NCI-H187 treated with DMSO at 0.1 percent for 48 hours (cell line): ENCODE measurements at places on chromosomes 11 and 22.
A peak's percentile ranks its signal among the peaks of the same experiment; 100 is the strongest.

DNA sequence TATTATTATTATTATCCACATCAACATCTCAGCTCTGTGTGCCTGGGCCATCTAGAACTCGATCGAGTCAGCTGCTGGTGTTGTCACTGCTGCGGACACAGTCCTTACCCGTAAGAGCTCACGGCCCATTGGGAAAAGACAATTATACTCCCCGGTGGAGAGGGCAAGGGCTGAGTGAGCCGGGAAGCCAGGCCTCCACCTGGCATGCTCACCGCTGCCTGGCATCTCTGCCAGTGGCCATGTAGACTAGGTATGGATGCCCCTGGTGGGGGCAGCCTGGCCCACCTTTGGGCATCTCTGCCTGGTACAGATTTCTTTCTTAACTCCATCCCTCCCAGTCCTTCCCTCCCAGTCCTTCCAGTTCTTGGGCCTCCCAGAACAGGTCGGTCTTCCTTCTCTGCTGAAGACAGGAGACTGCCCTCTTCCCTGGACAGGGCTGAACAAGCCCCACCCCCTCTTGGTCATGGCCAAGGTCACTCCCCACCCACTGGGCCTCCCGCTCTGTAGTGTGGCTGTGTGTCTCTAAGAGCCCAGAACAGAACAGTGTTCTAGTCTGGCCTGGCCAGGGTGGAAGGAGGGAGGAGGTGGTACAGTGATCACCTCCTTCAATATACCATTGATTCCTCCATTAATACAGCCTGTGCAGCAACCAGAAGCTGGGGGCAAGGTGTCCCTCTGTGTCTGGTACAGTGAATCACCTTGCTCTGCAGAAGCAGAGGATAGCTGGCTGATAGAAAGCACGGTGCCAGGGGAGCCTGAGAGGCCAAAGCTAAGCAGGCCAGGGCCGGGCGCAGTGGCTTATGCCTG lies 57.7 kb downstream of the FLRT1 start:
- peak; percentile 20 for DNase-seq

GRCh38 chr11:122715548-122716440 lies 60.3 kb downstream of the UBASH3B start:
- no peak for DNase-seq

DNA sequence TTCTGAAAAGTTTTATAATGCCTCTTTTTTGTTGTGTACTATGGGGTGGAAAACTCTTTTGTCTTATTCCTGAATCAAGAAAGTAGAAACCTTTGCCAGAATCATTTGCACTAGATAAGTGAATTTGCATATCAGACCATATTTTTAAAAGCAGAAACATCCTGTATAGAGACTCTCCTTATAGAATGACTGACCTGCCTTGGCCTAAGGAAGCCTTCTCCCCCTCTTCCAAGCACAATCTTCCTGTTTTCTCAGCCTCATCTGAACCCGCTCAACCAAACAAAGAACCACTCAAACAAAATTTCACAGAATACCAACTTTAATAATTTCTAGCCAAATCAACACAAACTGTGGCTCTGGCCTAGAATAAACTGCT lies 60.3 kb downstream of the SIK3 start:
- no peak for DNase-seq

- no peak for DNase-seq
Observed at GRCh38 chr11:26245046-26245445, 86.9 kb upstream of the ANO3 start.

DNA sequence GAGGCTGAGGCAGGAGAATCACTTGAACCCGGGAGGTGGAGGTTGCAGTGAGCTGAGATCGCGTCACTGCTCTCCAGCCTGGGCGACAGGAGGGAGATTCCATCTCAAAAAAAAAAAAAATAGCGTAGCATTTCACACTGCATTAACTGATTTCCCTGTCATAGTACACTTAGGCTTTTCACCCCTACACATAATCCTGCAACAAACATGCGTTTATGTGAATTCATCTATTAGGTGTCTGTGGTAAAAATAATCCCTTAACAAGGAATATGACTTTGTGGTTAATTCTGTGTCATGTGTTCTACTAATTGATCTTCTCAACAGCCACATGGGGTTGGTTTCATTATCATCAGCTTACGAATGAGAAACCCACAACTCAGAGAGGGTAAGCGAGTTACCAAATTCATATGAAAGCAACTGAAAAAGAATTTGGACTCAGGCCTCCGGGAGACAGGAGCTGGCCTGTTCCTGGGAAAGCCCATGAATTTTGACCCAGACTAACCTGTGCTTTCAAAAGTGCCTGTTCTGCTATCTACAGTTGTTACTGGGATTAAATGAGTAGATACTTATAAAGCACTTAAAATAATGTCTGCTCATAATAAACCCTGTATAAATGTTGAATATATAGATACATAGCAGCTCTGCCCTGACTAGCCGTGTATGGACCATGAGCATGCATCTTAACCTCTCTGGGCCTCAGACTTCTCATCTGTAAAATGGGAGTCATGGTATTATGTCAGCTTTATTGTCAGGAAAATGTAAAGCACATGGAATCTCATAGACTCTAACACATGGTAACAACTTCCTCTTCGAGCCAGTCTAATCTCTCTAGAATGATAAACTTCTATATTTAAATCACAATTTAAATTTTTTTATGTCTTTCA lies 36.6 kb downstream of the KCNJ1 start:
- DNase-seq: no peak

DNA sequence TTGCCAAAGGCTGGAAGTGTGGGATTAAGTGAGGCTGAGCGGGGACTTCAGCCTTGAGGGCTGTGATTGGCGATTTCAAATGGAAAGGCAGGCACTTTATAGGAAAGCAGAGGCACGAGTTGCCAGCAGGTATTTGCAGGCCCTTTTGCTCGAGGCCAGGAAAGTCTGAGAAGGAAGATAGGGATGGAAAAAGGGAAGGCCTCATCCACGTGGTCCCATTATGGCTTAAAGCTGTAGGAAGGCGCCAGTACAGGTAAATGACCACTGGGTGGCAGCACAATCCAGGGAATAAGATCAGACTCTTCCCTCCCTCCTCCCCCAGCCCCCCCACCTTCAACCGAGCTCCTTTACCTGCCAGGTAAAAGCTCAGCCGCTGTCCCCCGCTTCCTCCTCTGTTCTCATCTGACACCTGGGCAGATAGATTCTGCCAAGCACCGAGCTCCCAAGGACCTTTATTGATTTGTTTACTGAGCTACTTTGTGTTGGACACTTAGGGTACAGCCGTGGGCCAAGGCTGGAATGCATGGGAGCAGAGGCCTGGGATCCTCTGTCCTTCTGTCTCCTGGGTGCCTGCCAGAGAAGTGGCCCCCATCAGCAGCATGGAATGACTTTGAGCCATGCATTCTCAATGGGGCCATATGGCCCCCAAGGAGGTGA lies 7.5 kb downstream of the P2RX3 start:
- DNase-seq: peak; percentile 56
